ENCODE measurements at places on chromosomes 5 and 9.

DNA sequence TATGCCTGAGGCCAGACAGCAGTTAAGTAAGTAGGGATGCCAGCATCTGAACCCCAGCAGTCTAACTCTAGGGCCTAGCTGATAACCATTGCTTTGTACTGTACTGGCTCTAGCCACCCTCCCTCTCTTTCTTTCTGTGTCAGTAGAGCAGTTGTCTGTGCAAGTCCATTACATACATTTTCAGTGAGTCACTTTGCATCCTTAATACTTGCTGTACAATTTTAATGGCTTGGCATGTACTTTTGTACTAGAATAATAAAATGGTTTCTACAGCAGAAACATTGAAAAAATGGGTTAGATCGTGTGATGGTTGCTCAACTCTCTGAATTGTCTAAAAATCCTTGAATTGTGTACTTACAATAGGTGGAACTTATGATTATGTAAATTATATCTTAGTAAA lies 1.5 kb upstream of the TTC39B start:
- no peak for DNase-seq

DNA sequence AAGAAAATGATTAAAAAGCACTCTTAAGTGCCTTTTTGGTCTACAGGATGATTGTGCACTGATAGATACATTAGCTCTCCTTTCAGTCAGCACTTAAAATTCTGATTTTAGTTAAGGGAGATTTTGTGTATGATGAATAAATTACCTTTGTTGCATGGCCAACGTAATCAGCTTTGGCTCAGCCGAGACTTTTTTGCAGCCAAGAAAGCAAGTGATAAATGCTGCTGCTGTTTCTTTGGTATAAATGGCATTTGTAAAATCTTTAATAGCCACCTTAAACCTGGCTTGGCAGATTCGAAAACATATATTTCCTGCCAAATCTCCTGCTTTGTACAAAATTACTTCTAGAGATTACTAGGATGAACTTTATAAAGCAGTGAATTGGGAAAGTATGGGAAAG lies 147.7 kb downstream of the DCP2 start:
- DNase-seq, result no peak

DNA sequence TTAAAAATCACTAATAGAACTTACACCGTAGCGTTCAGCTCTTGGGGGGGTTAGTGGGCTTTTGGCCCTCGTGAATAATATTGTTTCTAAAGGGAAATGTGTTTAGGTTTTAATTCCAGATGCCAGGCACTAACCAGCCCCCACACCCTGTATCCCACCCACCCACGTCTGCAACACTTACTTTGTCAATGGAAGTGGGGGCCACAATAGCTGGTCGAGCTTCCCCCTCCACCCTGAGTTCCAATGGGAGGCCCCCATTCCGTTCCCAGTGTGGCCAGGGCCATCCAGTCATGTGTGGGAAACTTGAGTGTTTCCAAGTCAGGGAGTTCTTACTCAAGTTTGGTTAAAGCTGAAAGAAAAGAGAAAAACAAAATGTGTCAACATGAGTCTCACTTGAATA lies 271.4 kb downstream of the ENC1 start:
- DNase-seq, result no peak

GRCh38 chr9:1460143-1460769 lies 410.1 kb downstream of the DMRT2 start:
- DNase-seq, result no peak

DNA sequence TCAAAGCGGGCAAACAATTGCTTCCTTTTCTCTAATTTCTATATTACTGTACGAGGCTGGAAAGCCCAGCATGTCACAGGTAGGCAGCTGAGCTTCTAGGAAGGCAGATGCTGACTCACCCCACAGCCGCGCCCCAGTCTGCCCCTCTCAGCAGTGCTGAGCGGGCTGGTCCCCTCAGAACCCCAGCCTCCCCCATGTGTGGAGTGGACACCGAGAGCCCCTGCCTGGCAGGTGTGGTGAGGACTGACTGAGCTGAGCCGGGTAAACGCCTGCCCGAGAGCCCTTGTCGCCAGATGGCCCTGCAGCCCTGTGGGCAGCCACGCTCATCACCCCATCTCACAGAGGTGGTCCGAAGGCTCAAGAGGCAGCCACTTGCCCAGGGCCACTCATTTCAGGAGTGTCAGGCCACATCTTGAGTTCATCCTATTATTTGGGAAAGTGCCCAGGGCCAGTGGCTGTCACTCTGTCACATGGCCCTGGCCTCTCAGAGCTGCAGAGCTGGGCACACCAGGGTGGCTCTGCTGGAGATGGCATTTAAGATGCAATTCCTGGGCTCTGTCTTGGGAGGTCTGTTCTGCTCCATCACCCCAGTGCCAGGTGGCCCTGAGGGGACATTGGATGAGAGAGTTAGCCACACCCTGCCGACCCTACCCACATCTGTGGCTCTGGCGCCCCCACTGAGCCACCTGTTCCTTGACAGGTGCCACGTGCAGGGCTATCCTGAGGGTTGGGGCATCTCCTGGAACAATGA lies 12.4 kb downstream of the CARD19 start:
- no peak for DNase-seq

DNA sequence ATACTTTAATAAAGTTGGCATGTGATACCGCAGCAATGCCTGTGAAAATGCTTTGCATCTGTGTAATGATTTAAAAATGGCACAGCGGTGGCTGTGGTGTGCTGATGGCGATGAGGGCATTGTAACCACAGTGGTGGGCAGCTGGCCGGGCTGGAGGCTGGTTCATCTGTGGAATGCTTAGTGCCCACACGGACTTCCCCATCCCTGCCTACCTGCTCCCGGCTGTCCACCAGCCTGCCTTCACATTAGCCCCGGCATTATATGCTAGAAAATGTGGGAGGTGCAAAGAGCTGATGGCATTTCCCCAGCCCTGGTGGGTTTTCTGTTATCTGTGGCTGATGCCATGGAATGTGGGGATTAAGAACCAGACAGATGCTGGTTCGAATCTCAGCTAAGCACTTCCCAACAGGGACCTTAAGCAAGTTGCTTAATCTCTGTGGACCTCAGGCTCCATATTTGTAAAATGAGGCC lies 2.9 kb upstream of the NDST1 start:
- no peak for DNase-seq
